Coronary artery (tissue), 2 donors: ENCODE measurements at places on chromosomes 1 and 21.

DNA sequence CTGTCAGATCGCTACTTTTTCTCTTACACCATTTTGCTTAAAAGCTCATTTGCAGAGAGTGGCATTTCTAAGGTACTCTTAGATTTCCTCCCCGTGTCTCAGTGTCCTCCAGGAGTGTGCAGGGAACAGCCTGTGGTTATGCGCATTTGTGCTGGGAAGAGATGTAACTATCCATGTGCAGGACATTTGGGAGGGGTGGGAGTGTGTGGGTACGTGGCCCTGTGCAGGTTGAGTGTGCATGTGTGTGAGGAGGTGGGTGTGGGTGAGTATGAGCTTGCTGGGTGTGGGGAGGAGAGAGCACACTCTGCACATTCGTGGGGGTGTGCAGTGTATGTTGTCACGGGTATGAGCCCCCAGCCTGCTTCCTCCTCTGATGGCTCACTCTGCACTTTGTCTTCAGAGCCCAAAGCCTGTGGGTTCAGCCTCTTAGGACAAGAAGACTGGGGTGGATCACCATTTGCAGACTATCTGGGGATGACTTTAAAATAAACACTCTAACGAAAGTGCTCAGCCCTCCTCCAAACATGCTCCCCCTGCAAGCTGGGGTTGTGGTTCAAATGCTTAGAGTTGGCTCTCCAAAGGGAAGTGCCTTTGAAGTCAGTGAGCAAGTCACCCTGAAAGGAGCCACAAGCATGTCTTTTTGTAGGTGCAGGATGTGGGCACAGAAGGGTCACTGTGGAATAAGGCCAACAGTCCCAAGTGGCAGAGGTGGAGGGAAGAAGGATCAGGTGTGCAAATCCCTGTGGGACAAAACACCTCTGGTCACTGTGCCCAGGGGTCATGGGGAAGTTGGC lies 295.4 kb downstream of the RRAGC start:
- DNase-seq: no peak

DNA sequence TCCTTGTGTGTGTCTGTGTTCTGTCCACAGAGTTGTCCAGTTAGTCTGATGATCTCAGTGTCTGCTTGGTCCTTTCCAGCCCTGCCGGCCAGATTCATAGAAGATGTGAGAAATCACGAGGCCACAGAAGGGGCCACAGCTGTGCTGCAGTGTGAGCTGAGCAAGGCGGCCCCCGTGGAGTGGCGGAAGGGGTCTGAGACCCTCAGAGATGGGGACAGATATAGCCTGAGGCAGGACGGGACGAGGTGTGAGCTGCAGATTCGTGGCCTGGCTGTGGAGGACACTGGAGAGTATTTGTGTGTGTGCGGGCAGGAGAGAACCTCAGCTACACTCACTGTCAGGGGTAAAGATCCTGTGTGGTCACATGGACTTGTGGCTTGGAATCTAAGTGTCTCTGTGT lies 95.8 kb downstream of the OBSCN start:
- no peak for DNase-seq

DNA sequence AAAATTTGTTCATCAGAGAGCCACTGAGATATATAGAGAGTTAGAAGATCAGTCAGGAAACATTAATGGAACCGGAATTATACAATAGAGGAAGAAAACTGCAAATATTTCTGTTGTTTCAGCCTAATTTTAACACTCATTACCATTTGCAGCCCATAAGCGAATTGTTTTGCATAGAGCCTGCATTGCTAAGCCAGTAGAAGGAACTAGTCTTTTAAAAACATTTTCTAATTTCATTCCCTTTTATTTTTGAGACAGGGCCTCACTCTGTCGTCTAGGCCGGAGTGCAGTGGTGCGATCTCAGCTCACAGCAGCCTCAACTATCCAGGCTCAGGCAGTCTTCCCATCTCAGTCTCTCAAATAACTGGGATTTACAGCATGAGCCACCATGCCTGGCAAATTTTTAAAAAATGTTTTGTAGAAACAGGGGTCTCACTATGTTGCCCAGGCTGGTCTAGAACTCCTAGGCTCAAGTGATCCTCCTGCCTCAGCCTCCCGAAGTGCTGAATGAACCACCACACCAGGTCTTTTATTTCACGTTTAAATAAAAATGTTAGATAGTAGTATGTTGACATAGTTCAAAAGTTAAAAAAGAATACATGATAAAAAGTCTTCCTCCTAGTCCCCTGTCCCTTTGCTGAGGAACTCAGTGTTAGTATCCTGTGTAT lies 25.3 kb downstream of the MPZL1 start:
- no peak for DNase-seq

DNA sequence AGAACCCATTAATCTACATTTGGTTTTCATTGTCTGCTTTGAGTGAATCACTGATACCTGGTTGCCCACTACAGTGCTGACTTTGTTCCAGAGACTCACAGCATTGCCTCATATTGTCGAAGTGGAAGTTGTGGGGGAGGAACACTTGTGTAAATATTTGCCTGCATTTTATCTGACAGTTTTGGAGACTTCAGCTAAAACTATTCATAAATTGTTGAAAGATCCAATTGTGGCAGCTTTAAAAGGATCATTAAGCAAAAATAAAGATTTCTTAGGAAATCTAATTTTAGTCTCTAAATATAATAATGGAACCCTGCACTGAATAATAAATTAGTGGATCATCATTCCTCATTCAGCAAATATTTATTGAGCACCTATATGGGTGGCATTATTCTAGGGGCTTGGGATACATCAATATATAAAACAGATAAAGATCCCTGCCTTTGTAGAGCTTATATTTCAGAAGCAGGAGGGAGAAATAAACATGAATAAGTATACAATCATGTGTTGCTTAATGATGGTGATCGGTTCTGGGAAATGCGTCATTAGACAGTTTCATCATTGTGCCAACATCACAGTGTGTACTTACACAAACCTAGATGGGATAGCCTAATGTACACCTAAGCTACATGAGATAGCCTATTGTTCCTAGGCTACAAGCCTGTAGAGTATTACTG lies 73.5 kb downstream of the OSBPL9 start:
- no peak for DNase-seq

GRCh38 chr1:116415200-116415698 lies 42.2 kb downstream of the ATP1A1 start:
- DNase-seq: no peak

GRCh38 chr21:45303091-45303615 lies 15.5 kb upstream of the POFUT2 start:
- DNase-seq: peak; percentile 65

- no peak for DNase-seq
Observed at GRCh38 chr1:184504955-184505338, 118.1 kb downstream of the C1orf21 start.

GRCh38 chr1:151989211-151989862 lies 4.3 kb downstream of the S100A10 start:
- peak; percentile 90 for DNase-seq

- DNase-seq: no peak
Observed at GRCh38 chr1:59079434-59080140, 217.3 kb upstream of the FGGY start.

- DNase-seq: no peak
Observed at GRCh38 chr1:67883069-67883468, 49.8 kb upstream of the GNG12 start.

- no peak for DNase-seq
Observed at GRCh38 chr1:212700892-212701819, 1.5 kb upstream of the BATF3 start.

DNA sequence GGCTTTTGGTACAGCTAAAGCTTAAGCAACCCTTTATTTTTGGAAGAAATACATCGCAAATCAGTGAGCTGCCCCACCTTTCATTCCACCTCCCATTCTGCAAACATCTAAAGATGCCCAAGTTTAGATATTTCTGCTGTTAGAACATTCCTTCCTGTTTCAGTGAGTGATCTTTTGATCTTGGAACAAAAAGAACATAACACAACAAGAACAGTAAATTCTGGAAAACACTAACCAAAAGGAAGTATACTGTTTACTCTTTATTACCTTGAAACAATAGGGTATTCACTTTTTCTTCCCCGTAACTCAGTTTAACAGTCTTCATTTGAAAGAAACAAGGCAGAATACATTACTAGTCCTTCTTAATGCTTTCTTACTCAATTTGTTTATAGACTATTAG lies 40.6 kb downstream of the HNRNPR start:
- no peak for DNase-seq

GRCh38 chr1:221117548-221117951 lies 238.3 kb downstream of the HLX start:
- DNase-seq: no peak

GRCh38 chr1:237875291-237875690 lies 15.4 kb downstream of the ZP4 start:
- no peak for DNase-seq

- DNase-seq: no peak
Observed at GRCh38 chr1:112501810-112502641, 6.7 kb upstream of the WNT2B start.

GRCh38 chr1:20058531-20058930 lies 11.5 kb upstream of the PLA2G5 start:
- DNase-seq: no peak

DNA sequence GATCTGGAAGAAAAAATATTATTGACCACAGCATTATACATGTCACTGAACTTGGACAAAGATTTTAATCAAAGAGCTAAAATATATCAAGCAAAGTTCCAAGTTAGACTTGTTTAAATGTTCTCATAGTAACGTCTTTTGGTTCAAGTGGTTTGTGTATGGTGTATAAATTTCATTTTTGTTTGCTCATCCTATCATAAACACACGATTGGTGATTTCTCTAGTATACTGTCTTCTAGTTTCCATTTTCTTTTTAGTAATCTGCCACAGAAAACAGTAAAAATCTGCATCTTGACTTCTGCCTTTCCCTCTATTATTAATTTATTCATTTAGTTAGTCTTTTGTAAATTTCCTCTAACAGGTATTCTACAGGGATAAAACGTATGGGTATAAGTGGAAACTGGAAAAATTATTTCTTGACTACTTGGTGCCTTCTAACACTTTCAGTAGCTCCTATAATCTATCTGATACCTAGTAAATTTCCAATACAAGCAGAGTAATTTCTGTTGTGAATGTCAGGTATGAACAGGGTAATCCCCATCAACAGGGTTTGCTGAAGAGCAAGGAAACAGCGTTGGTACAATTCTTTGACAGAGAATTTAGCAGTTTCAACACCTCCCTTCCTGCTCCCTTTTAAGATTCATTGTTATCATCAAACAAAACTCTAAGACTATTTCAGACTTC lies 268.0 kb downstream of the PTPRC start:
- DNase-seq: no peak

DNA sequence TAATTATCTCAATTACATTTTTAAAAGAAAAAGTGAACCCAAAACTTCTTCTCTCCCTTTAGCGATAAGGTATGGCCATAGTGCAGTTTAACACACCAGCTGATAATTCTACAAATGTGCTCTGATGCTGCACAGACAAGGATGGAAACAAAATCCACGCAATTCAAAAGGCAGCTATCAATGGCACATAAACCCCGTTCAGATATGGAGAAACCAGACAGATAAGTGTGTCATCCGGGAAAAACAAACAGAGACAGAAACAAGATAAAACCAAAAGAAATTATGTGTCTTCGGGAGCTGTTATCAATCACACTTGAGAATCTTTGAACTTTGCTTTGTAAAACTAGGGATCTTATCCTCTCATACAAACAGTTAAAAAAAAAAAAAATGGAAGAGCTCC lies 73.6 kb downstream of the SIPA1L2 start:
- no peak for DNase-seq

- DNase-seq: no peak
Observed at GRCh38 chr1:201411292-201411691, 10.2 kb downstream of the TNNI1 start.

DNA sequence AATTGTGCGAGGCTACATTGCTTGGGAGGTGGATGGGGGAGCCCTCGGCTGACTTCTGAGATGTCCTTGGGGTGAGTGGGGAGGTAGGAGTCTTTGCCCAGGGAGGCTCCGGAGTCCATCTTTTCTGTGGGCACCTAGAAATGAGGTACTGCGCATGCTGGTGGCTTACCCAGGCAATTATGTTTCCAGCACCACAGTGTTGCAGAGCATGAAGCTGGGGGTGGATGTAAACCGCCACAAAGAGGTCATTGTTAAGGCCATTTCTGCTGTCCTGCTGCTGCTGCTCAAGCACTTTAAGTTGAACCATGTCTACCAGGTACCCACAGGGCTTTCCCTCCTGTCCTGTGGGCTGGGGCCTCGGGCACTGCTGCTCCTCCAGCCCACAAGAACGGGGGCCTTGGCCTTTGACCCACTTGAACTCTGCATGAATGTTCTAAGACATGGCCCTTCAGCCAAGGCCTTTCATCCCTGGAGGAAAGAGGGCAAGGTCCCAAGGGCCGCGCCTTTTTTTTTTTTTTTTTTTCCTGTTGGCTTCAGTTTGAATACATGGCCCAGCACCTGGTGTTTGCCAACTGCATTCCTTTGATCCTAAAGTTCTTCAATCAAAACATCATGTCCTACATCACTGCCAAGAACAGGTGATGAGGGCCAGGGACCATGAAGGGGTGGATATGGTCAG lies 14.6 kb downstream of the STRIP1 start:
- no peak for DNase-seq

DNA sequence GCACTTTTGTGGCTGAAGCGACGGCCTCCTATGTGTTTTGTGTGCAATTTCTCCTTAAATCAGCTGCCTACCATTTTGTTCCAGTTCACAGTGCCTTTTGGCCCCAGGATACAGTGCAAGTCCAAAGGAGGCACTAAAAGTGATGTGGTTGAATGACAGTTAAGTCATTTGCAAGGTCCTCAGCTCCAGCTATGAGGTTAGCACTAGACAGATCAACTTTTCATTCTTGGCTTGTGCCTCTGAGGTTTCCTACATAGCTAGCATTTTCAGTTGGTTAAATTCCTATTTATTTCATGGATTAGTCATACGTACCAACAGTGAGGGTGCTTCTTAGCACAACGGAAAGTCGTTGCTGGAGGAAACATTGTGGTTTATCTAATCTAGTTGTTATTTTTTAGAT lies 59.3 kb upstream of the NTPCR start:
- DNase-seq: no peak

DNA sequence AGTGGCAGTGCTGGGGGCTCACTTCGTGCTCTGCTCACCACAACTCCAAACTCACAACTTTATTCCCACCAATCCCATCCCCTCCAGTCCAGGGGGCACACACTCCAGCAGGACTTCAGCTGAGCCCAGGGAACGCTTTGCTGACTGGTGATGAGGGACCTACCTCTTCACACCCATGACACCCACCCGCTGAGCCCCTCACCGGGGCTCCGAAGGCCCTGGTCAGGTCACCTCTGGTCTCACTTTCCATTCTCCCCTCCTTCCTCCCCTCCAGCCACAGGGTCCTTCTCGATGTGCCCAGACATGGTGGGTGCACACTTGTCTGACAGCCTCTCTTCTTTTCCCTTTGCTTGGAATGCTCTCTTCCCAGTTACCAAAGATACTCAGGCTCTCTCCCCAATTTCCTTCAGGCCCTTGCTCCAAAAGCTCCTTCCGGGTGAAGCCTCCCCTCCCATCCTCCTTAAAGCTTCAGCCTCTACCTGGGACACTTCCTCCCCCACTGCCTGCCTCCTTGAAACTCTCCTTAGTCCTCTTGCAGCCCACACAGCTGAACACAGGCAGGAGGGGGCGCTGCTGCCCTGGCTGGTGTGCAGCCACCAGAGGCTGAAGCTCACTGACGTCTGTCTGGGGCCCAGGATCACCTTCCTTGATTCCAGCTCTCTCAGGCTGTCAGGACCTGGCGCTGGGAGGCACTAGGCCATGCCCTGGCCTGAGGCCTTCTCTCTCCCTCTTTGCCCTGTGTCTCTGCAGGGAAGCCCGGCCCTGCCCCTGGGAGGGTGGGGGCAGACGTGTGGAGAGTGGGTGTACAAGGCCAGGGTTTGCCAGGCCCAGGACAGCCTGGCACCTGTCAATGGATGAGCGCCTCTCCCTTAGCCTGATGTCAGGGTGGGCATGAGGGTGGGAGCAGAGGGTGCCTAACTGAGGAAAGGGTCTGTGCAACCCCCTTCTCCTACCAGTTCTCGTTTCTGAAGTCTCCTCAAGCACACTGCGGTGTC lies 1.6 kb downstream of the KCNE1 start:
- DNase-seq: peak; percentile 83
